ENCODE measurements at places on chromosomes 13 and 19.
A peak's percentile ranks its signal among the peaks of the same experiment; 100 is the strongest.

- DNase-seq, result no peak
Measured at GRCh38 chr13:95660981-95661581, 15.9 kb upstream of the DNAJC3 start.

- DNase-seq, result peak; percentile 55
Measured at GRCh38 chr19:10718205-10719196, 622 bp downstream of the DNM2 start.

DNA sequence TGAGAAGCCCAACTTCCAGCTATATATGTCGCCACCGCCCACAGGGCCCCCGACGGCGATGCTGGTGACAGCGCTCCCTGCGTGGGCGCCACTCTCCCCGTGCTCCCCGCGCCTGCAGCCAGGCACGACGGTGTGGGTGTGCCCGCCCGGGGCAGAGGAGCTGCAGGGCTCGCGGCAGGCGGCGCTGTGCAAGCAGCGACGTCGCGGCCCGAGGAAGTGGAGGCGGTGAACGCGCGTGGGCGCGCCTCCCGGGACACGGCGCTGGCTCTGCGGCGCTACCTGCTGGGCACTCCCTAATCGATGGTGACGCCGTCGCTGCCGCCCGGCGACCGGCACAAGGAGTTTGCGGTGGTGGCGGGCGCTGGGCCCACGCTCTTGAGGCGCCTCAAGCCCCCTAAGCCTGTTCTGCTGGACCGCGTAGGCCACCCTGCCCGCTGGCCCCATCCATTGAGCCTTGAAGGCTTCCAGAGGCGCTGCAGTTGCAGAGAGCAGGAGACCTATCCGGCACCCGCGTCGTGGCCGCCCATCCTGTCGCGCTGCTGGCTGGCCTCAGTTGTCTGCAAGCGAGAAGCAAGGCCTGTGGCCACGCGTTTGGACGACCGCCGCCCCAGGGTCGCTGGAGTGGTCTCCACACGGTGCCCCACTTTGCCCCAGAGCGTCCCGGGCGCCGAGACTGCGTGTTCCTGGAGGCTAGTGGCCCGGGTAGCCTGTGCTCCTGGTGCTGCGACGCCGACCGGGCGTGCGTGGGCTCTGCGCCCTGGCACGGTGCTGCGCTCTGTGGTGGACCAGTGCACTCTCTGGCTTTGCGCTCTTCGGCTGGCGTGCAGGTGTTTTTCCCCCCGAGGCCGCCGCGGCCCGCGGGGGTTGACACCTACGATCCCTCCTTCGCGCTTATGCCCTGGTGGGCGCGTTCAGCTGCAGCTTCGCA is 23.1 kb downstream of the LRFN3 start:
- DNase-seq, result no peak

- DNase-seq, result no peak
Measured at GRCh38 chr13:93227280-93227877, 772 bp downstream of the GPC6 start.

DNA sequence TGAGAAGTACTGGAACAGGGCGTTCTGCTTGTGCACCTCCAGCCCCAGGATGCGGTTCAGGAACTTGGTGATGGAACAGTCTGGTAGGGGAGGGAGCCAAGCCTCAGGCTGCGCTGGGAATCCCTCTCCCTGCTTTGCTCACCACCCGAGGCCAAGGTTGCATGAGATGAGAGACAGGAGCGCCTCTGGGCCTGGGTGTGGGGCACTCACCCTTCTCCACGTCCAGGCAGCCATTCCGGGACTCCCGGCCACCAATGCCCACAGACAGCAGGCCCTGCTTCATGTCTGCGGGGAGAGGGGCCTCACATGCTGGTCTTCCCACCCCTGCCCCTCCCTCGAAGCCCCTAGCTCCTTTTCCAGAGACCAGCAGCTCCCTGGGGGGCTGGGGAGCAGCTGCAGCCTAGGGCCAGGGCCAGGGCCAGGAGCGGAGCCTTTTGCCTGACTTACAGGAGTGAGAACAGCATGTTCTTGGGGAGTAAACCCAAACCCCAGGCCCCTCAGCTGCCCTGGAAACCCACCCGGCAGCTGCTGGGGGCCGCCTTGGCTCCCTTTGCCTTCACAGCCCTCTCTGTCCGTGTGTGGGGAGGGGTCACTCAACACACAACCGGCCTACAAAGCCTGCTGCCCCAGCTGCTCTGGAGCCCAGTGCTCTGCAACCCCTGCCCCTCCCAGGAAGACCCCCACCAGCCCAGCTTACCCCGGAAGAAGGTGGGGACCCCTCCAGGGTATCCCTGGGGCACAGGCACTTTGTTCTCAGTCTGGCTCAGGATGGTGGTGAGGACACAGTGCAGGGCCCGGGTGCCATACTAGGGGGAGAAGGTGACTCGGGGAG is 7.2 kb downstream of the GPX4 start:
- no peak for DNase-seq

- no peak for DNase-seq
Measured at GRCh38 chr19:34363930-34364329, 1.1 kb upstream of the GPI start.

GRCh38 chr13:40439928-40440327 is 226.5 kb downstream of the FOXO1 start:
- no peak for DNase-seq

GRCh38 chr19:16654140-16654539 is 5.8 kb downstream of the SMIM7 start:
- peak; percentile 25 for DNase-seq

- DNase-seq, result no peak
Measured at GRCh38 chr19:57319869-57320179, 448 bp upstream of the ZNF543 start.

DNA sequence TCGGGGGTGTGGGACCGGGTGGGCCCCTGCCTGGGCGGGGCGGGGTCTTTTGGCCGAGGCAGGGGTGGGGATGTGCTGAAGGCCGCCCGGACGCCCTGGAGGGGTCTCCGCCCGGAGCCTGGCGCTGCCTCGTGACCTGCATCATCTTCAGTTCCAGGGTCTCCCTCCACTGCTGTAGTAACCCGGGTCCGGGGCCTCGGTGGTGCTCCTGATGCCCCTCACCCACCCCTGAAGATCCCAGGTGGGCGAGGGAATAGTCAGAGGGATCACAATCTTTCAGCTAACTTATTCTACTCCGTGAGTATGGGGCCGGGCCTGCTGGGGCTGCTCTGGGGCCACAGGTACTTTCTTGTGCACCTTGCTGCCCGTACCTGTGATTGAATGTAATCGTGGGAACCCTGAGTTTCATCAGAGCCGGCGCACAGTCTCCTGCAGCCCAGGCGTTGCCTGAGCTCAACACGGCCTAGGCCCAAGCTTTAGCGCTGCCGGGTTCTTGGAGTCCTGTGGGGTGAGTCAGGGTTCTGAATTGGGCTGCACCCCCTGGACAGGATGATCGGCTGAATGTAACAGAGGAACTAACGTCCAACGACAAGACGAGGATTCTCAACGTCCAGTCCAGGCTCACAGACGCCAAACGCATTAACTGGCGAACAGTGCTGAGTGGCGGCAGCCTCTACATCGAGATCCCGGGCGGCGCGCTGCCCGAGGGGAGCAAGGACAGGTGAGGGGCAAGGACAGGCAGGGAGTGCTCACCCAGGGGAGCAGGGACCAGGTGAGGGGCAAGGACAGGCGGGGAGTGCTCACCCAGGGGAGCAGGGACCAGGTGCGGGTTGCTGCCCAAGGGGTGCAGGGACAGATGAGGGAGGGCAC is 10.5 kb downstream of the PEAK3 start:
- DNase-seq, result no peak

DNA sequence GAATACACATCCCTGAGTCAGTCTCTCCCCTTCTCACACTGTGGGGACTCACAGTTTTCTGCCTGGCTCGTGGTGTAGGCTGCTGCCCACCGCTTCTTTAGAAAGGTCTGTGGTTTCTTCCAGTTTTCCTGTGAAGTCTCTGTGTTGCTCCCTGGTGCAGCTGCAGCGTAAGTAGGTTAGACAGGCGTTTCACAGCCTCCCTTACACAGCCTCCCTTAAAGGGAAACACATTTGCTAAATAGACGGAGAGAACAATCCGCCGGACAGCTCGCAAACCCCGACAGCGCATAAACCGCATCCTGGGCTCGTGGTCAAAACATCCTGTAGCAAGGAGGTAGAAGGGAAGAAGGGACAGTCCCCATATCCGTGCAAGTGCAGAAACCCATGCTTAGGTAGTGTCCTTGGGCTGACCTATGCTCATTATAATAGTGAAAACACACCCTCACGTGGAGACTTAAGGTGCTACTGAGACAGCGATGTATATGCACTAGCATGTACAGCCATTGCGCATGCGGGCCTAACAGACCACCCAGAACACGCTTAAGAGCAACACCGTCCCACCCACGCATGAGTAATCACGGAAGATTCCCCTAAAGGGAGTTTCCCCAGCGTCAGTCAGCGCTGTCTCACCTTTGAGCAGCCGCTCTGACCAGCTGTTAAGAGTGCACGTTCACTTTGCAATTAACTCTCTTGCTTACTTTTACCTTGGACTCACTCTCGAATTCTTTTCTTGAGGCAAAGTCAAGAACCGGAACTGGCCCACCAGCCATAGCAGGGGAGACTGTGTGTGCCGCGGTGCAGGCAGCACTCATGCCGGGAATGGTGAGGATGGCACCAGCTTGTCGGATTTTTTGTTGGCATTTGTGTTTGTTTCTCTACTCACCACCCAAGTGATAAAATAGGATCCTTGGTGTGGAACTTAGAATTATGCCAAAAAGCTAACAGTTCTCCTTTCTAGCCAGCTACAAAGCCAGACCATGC is 16.6 kb downstream of the SIGLEC8 start:
- DNase-seq, result no peak

GRCh38 chr13:30025351-30025750 is 174.9 kb upstream of the UBL3 start:
- DNase-seq, result no peak

- no peak for DNase-seq
Measured at GRCh38 chr19:50720921-50721381, 1.3 kb upstream of the SHANK1 start.

DNA sequence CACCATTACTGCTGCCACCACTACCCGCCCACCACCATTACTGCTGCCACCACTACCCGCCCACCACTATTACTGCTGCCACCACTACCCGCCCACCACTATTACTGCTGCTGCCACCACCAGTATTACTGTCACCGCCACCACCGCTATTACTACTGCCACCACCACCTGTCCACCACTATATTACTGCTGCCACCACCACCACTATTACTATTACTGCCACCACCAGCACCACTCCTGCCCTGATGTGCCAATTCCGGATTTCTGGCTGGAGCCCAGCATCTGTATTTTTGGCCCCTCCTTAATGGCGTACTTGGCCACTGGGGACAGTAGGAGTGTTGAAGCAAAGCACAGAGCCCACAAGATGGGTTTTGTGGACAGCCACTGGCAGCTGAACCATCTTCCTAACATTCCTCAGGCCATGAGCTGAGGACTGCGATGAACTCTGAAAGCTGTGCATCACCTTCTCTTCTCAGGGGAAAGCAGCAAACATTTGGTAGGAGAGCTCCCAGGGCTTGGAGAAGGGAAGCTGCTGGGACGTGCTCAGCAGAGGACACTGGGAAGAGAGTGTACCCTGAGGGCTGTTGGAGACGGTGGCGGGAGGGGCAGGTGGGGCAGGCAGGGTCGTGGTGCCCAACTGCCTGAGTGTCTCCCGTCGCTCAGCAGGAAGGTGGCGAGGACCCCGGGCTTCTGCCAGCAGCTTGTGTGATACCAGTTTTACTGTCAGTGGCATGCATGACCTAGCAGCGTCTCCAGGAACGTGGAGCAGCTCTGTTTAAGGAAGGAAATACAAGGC is 23.0 kb downstream of the CUL4A start:
- DNase-seq, result no peak

DNA sequence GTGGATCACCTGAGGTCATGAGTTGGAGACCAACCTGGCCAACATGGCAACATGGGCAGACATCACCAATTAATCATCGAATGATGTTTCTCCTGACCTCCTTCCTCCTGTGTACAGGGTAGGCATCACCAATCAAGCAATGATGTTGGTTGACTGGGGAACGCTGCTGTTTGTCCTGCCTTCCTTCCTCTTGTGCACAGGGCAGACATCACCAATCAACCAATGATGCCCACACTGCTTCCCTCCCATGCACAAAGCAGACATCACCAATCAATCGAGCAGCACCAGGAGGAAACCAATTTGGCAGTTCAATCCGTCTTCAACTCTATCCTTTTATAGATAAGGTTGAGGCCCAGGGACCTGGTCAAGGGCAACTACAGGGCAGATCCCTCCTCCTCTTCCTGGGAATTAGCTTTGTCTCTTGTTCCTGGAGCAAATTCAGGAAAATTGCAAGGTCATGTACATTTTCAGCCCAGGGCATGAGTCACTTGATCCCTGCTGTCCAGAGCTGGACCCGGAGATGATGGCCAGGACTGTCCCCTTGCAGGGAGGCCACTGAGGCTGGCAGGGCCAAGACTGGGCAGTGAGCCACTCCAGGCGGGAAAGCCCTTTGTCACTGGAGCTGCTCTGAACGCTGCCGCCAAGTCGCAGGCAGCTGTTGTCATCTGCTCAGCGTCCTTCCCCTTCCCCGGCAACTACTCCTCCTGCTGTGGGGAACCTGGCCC is 5.3 kb upstream of the CSNK1G2 start:
- peak; percentile 57 for DNase-seq

DNA sequence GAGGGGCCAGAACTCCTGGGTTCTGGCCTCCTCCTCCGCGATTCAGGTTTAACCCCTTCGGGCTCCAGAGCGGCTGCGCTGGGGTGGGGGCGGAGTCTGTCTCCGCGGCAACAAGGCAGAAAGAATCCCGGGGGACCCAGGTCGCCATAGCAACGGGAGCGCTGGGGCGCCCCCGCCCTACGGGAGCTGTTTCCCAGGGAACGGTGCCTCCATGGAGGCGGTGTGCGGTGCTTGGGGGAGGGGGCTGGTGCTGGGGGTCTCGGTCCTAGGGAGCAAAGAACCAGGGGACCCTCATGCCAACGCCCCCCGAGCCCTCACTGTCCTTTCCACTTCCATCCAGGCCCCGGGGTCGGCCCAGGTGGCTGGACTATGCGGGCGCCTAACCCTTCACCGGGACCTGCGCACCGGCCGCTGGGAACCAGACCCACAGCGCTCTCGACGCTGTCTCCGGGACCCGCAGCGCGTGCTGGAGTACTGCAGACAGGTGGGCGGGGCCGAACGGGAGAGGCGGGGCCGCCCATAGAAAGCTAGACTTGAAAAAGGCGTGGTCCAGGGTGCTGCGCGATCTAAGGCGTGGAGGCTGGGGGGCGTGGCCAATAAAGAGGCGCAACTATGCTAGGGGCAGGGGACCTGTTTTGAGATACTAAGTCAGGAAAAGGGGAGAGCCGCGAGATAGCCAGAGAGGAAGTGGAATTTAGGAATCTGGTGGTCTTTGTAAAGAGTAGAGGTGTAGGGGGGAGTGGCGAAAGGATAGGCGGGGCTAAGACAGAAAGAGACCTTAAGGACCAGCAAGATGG is 1.2 kb downstream of the APLP1 start:
- DNase-seq, result peak; percentile 80

GRCh38 chr13:60627071-60627686 is 230.2 kb downstream of the TDRD3 start:
- peak; percentile 17 for DNase-seq

DNA sequence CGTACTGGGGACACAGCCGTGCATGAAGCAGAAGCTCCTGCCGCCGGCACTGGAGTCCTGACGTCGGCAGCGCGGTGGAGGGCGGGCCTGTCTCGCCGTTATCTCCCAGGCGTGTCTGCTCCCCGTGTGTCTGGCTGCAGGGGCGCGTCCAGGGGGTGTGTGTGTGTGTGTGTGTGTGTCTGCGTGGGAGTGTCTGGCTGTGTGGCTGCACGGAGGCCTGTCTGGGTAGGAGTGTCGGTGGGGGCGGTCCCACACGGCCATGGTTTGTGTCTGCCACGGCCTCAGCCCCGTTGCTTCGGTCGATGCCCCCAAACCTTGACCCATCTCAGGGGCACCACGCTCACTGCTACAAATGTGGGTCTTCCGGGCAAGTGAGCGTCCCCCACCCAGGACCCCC is 18.3 kb downstream of the ARID3A start:
- DNase-seq, result no peak

GRCh38 chr13:49370371-49370770 is 73.5 kb downstream of the CAB39L start:
- DNase-seq, result no peak
